Fibroblast of skin of left quadriceps (primary cell): ENCODE measurements at places on chromosomes 7 and 10.

DNA sequence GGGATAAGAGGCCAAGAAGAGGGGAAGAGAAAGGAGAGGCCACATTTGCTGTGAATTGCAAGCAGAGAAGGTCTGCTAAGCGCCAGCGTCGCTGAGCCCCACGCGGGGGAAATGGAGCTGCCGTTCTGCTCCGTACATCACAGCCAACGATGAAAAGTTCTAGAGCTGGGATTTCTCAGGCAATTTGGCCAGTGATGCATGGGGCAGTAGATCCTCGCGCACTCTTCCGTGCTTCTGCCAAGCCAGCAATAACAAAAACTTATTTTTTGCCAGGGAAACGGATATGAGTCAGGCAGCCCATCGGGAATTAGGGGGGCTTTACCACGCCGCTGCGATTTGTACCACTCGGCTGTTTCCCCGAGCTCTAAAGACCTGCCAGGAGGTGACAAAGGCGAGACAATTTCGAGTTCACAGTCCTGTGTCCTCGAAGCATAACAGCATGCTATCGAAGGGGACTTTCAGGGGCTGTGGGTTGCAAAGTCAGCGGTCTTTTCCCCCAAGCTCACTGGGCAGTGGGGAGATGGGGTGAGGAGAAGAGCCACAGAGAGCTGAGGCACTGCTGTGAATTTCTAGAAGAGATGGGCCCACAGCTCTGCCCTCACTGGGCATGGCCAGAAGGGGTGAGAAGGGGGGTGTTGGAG lies 30.0 kb upstream of the SLF2 start:
- DNase-seq = peak; percentile 30

DNA sequence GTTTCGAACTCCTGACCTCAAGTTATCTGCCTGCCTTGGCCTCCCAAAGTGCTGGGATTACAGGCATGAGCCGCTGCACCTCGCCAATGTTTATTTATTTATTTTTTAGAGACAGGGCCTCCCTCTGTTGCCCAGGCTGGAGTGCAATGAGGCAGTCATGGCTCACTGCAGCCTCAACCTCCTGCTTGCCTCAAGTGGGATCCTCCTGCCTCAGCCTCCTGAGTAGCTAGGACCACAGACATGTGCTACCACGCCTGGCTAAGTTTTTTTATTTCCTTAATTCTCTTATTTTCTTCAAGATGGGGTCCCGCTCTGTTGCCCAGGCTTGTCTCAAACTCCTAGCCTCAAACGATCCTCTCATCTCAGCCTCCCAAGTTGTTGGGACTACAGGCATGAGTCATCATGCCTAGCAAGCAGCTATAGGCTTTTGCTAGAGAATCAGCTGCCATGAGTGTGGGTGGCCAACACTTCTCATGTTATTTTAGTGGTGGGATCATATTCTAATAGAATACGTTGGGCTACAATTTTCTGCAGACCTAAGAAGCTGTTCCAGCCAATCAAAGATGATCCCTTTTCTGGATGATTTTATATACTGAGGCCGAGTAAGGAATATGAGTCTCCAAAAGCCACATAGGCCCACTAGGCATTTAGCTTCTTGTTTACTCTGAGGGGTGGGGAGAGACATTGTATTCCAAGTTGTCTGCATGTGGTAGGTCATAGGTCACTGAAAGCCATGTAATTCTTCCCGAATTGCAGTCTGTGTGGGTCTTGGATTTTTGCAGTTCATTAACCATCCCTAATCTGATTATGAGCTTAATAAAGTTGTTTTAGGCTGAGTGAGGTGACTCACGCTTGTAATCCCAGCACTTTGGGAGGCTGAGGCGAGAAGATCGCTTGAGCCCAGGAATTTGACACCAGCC lies 7.6 kb upstream of the TMEM248 start:
- no peak for DNase-seq

- no peak for DNase-seq
These were observed 1.7 kb downstream of the SORCS3 start for GRCh38 chr10:104642658-104643302.

- no peak for DNase-seq
These were observed 38.7 kb downstream of the FAM107B start for GRCh38 chr10:14736043-14736442.

- no peak for DNase-seq
These were observed 12.4 kb downstream of the FOXL3 start for GRCh38 chr7:302054-302992.

DNA sequence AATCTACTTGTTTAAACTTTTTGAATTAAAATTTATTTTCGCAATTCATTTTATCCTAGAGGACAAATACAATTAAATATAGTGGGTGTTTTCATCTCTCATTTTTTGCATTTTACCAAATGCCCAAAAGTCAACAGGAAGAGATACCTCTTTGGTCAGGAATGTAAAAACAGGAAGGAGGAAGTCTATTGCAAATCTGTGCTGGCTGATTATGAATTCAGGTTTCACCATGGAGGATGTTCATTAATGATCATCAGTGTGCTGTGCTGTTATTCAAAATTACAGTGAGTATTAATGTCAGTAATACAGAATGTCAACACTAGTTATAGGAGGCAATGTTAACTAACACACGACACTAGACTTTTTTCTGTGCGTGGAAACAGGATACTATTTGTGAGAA lies 24.7 kb downstream of the EXOC6 start:
- DNase-seq = no peak

DNA sequence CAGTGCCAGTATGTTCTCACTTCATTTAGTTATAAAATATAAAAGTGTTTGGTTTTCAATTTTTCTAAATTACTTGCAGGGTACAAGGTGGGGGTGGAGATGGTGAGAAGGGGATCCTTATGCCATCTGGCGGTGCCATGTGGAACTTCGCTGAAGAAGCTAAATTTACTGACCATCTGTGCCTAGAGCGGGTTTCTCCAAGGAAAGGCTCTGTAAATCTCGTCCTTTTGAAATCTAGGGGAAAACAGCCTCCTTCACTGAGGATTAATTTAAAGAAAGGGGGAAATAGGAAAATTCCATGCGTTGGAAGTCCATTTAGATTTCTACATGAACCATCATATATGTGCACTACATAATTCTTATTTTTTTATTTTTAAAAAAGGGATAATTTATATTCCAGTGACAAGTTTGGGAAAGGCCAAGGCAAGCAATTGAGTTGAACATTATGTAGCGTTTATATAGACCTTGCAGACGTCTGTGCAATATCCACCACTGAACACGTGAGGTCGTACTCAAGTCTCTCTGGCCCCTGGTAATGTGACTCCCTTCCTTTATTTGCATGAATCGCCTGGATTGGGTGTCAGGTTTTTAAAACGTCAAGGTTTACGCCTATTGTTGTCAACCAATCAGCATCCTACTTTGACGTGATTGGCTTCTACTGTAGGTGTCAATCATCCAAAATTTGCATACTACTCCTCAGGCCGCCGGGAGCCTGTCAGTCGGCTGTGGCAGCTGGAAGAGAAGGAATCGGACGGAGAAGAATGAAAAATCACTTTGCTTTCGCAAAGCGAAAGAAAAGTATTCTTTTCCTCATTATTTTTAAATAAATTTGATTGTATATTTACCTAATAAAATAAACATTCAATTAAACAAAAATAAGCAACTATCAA lies 297.1 kb upstream of the NFE2L3 start:
- peak; percentile 100 for DNase-seq

- no peak for DNase-seq
These were observed 51.9 kb downstream of the CLRN3 start for GRCh38 chr10:127840884-127841283.

- DNase-seq = peak; percentile 49
These were observed 23.3 kb downstream of the YAE1 start for GRCh38 chr7:39589323-39590111.

GRCh38 chr10:105644559-105644958 lies 1003.5 kb downstream of the SORCS3 start:
- no peak for DNase-seq

DNA sequence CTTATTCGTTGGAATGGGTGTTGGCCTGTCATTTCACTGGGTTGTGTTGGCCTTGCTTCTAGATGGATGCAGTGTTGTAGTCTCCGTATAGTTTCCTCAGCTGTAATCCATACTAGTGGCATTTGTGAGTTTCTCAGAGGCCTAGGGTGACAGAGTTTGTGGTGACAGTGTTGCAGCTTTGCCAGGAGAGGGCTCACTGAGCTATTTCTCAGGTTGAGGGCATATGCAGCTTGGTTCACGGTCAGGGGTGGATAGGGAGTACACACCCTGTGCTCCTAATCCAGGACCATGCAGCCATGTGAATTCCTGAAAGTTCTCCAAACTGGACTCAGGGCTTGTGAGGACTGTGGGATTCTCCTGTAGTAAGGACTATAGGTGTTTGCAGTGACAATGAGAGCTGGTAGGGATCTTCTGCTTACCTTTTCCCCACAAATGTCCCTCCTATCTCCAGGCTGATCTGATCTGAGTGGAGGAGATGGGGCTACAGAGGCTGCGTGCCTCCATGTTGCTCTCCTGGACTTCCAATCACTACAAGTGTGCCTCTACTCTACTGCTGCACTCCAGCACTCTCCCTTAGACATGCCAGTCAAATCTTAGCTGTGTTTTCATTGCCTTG lies 229.0 kb downstream of the STK31 start:
- peak; percentile 5 for DNase-seq

DNA sequence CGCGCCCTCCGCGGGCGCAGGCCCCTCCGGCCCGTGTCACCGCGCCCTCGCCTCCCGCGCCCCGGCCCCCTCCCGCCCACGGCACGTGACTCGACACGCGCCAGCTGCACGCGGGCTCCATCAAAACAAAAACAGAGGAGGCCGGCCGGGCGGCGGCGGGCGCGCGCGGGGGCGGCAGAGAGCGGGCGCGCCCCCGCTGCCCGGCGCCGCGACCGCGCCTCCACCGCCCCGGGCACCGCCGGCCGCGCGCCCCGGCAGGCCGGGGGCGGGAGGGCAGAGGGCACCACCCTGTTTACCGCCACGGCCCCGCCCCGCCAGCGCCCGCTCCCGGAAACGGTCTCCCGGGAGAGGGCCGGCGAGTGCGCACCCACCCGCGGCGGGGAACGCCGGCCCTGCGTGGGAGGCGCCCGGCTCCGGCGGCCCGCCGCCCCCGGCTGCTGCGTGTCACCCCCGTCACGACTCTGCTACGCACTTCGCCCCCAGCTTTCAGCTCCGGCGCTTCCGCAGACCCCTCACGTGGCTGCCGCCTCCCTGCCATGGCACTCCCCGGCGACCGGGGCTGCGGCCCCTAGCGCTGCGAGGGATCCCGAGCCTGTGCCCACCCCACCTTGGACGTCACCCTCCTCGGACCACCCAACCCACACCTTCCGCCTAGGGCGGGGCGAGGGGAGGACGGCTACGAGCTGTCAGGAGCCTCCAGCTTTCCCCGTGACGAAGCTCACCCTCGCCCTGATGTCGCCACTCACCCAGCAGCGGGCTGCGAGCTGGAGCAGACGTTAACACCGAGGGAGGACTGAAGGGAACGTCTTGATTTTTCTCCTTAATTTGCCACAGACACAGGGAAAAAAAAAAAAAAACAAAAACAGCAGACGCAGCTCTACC lies 221.6 kb upstream of the MKLN1 start:
- no peak for DNase-seq

DNA sequence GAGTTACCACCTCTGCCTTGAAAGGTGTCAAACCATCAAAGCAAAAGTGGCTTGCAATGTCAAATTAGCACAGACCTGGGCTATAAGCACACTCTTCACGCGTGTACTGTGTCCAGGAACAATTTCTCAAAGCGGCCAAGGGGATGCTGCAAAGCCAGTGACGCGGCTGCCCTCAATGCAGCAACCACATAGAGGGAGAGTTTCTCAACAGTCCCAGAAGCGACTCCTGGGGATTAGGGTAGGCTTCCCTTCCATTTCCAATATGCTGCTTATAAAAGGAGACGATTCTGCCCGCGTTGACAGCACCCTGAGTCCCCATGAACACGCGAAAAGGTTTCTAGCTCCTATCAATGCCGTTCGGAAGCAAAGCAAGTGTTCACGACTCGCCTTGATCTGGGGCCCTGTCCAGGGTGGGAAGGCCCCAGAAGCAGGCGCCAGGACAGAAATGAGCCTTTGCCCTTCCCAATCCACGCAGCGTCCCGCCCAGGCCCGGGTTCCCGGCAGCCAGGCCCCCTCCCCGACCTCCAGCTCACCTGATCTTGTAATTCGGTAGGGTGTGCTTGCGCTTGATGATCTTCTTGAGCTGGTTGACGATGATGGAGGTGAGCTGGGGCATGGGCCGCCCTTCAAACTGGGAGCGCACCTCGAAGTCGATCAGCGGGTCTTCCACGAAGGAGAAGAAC lies 1.3 kb downstream of the PDZD8 start:
- DNase-seq = no peak

GRCh38 chr7:78712111-78712510 lies 741.4 kb downstream of the MAGI2 start:
- DNase-seq = no peak

GRCh38 chr7:18018296-18019215 lies 9.1 kb downstream of the PRPS1L1 start:
- no peak for DNase-seq

DNA sequence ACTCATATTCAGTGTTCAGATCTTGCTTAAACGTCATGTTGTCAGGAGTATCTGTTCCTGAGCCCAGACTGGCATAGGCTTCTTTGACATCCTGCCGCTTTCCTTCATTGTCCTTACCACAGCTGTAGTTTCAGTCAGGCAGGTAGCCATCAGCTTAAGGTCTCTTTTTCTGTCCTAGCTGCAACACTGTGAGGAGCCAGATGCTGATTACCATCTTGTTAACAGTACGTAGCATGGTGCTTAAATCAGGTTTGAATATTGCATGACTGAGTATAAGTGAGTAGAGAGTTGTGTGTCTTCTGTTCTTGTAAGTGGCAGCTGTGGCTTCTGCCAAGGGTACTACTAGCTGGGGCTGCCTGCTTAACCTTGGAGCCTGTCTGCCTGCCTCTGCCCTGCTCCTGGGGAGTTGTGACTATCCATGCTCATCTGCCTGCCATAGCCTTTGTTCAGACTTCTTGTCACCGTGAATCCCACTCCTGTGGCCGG lies 92.6 kb downstream of the MAPK8 start:
- DNase-seq = no peak

DNA sequence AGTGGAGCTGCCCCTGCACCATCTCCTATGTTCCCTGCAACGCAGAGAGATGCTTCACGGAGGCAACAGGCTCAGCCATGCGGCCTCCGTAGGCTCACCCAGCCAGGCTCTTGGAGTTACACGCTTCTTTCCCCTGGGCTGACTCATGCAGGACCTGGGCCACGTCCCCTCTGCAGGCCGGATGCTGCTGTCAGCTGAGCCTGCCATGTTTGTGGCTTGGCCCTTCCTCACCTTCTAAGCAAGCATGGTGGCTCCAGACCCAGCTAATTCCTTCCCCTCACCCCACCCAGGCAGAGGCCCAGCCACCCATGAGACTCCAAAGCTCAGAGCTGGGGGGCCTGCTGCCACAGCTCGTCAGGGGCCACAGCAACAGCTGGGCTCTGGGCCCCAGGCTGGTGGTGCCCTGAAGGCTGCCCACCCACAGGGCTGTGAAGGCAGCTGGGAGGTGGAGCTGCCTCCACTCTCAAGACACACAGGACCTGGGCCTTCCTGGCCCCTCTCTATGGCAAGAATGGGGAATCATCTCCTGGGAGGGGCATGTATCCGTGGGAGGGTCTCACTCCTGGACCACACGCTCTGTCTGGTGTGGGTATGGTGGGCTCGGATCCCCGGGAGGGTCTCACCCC lies 219.6 kb downstream of the ELFN1 start:
- no peak for DNase-seq

DNA sequence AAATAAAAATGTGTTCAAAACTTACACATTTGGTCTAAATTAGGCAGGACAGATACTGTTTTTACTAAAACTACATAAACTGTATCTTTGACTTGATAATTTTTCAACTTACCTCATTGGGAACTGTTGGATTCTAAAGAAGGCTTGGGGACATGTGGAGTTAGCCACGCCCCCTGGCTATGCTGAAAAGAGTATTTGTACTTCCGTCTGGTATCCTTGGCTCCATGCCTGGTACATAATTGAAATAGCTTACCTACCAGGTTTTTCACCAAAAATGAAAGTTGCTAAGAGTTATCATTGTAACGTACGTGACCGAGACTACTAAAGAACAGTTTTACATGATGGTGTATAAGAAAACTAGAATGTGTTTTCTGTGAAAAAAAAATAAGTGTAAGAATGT lies 604.8 kb upstream of the IGFBP3 start:
- no peak for DNase-seq
